ENCODE measurements at places on chromosomes 1 and 21. TPM values are rescaled to one million over a fixed set of nuclear protein-coding genes. Genes with fewer than 3 reads are reported as not detected.

The HPCAL4 gene
- 0.16 TPM for total RNA-seq

The TACSTD2 gene
- 2.7 TPM for total RNA-seq

GRCh38 chr1:93443454-93443853 lies 4.5 kb upstream of the FNBP1L start:
- DNase-seq: no peak

GRCh38 chr1:36161641-36162531 lies 5.9 kb downstream of the MAP7D1 start:
- no peak for DNase-seq

DNA sequence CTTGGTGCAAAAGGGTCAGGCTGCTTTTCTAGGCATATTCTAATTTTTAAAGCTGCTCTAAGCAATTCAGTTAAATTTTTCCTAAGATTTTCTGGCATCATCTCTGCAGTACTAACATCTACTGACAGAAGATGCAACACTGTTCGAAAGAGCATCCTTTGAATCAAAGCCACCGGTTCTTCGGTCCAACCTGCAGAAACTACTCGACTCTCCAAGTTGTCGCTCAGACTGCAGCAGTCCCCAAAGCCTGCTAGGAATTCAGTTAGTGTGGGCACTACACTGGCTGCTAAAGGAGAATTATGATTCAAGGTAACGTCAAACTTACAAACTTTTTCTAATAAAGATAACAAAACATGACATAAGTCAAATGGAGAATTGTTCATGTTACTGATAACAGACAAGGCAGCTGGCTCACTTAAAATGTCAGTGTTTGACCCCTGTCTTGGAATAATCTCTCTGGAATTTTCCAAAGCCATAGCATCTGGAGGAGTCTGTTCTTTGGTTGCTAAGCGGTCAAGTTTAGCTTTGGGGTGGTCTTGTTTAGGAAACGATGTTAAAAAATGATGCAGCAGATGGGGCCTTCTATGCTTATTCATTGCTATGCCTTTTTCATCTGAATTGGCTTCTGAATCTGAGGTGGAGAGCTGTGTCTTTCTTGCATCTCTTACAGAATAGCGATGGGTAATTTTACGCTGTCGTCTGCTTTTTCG lies 56.9 kb downstream of the LYST start:
- DNase-seq: no peak

DNA sequence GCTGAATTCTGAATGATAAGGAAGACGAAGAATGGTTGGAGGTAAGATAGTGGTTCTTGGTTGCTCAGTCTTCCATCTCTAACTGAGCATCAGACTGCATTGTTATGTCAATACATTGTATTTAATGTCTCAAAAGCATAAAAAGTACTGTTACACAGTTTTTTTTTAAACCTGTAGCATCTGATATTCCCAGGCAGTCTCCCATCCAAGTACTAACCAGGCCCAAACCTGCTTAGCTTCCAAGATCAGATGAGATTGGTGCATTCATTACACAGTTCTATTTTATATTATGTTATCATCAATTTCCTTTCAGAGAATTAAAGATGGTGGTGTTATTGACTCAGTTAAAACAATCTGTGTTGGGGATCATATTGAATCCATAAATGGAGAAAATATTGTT lies 48.9 kb downstream of the GIPC2 start:
- DNase-seq: no peak

DNA sequence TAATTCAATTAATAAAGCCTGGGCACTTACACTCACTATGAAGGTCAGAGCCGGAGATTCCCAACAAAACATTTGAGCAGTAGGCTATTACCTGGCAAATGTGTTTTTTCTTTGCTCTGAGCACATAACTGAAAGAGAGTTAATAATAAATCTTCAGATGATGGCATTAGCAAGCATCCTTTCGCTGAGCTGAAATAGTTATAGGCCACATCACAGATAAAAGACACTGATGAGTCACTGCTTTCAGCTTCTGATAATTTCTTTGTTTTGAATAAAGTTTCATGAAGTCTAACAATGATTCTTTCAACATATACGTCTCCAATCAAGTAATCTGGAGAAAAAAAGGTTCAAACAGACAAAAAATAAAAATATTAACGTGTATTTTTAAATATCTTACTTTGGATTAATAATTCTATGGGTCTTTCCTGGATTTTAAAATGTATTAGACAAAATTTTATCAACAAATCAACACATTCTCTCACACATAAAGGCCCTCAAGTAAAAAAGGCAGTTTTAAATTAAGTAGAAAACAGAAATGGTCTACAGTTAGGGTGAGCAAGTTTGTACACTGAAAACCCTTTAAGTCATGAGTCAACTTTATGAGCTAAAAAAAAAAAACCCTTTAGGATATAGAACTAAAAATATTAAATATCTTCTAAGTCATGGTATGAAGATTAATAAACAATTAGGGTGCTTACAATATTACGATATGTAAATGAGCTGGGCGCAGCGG lies 33.1 kb downstream of the LTN1 start:
- DNase-seq: no peak

- no peak for DNase-seq
These were observed 29.9 kb downstream of the DHCR24 start for GRCh38 chr1:54857141-54857540.

DNA sequence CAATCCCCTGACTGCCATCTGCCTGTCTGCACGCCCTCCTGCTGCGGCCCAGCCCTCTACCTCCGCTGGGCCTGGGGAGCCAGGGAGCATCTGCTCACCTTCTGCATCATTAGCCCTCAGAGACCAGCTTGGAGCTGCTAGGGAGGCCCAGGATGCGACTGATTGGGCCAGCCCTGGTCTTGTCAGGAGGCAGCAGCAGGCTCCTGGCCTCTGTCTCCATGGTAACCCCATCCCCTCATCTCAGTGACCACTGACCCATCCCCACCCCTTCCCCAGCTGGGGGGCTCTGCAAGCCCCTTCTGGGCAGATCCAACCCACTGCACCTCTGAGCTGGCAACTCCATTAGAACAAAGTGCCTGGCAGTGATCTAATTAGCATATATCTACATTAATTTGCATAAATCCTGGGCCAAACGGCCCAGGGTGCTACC lies 37.7 kb downstream of the NKAIN1 start:
- DNase-seq: no peak

- DNase-seq: peak; percentile 43
These were observed 27.3 kb upstream of the ZNF362 start for GRCh38 chr1:33228935-33229487.

DNA sequence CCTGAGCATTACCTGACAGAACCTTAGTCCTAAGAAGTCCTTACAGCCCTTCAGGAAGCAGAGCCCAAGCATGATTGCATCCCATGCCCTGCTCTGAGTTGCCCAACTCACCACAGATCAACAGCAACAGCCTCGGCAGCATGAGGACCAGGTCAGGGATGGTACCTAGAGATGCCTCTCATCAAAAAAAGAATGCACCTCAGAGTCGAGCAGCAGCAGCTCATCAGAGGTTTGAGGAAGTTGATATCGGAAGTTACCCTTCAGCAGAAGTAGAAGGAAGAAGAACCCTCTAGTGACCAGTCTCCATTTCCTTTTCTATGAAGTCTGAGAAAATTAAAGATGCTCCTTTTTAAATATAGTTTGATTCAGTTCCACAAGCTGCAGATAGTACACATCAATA lies at the start of gene FCRL1:
Gene FCRL1, minus strand, starts transcription at position 225 of the 400 bp plus-strand sequence. Its CDS starts 83 bp downstream, at position 142.
- no peak for DNase-seq

DNA sequence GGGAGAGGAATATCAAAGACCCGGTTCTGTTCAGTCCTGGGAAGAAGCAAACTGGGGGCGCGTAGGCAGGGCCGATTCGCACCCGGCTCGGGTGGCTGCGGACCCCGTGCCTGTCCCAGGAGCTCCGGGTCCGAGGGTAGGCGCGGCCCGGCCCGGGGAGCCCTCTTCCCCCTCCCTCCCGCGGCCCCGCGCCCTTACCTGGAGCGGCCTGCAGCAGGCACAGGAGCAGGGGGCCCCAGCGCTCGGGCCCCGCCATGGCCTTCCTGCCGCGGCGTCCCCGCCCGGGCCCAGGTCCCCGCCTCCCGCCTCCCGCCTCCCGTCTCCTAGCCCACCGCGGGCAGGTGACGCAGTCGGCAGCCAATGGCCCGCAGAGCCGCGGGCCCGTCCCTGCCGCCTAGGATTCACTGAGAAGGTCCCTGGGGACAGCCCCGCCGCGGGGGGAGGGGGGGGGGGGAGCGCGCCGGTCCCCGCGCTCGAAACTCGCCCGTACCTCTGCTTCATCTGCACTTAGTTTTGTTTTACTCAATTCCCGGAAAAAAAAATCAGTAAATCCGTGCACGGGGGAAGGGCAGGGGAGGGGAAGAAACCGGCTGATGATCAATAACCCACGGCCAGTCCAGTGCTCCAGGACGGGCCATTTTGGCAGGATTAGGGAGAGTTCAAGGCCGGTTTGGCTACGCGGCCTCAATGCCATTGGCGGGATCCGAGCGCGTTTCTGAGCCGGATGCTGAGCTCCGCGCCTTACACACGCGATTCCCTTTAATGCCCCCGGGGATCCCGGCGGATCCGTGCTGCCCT lies at the start of gene IFNLR1:
Gene IFNLR1, minus strand, starts transcription at position 297 of the 798 bp plus-strand sequence. Its CDS starts 41 bp downstream, at position 256.
- no peak for DNase-seq

- DNase-seq: no peak
These were observed 550 bp downstream of the ARHGEF16 start for GRCh38 chr1:3454811-3455618.

DNA sequence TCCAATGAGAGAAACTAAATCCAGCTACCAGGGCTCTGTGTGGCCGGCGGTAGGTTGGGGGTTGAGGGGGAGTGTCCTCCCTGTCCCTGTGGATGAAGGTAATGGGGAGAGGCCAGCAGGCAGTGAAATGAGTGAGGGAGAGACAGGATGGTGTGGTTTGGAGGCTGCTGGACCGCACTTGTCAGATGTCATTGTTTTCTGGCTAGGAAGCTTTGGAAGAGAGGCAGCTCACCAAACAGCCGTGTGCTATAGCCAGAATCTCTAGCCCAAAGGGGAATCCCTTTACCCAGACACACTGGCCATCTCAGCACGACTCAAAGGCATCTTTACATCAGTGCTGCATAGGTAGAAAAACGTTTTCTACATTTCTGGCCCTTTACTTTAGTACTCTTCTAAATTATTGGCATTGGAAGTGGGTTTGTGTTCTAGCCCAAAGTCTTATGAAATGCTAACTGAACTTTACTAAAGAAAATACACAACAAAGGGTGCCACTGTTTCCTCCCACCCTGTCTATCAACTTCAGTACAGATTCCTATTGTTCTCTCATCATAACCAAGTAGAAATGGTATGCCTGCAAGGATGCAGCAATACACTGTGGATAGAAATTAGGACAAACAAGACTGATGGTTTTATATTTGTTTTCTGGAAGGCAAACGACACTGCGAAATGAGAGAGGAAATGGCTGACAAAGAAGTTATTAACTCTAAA lies 95.9 kb upstream of the COA6 start:
- DNase-seq: no peak

DNA sequence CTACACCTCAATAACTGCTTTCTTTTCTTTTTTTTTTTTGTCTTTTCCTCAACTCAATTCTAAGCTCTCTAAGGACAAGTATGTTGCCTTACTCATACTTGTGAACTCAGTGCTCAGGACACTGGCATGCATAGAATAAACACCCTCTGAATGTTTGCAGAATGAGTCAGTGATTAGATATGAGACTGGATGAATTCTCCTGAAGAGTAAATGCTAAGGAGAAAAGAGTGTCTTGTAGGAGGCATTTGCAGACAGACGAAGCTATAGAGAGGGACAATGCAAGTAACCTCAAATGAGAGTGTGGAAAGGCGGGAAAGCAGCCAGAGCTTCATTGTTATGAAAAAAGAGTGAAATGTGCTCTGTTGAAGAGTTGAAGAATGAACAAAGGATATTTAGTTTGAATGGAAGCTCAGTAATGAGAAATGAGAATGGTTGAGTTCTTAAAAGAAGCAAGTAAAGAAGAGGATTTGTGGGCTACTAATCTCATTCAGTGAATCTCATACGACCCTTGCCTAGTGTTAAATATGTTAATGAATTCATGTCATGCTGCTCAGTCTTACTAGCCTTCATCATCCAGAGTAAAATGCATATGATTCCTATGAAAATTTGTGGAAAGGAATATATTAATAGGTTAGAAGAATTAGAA lies 166.1 kb upstream of the DPYD start:
- no peak for DNase-seq

DNA sequence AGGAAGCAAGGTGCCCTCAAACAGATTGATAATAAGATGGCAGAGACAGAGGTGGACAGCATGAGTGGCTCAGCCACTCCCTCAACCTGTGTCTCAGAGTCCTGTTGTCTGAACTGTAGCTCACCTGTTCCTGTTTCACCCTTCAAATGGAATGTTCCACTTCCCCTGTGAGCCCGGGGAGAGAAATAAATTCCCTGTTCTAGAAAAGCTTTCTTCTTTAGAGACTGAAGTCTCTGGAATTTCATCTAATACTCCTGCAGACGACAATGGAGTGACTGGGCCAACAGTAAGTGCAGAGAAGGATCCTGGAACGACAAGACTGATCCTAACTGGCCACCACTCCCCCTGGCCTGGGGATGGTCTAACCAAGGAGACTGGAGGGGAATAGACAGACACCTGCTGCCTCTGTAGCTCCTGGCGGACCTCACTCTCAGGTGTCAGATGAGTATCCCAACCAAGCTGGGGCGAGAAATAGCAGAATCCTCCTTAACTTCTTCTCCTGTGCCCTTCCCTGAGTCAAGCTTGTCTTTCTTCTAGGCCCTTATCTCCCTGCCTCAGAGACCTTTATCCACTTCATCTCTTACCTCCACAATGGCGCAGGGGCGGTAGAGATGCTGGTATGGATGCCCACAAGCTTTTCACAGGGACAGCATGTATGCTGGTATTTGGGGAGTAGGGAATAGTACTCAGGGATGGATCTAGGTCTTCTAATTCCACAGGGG lies 45.4 kb downstream of the PLEKHA6 start:
- DNase-seq: no peak

GRCh38 chr1:244248426-244248825 lies 197.3 kb downstream of the ZBTB18 start:
- DNase-seq: no peak

DNA sequence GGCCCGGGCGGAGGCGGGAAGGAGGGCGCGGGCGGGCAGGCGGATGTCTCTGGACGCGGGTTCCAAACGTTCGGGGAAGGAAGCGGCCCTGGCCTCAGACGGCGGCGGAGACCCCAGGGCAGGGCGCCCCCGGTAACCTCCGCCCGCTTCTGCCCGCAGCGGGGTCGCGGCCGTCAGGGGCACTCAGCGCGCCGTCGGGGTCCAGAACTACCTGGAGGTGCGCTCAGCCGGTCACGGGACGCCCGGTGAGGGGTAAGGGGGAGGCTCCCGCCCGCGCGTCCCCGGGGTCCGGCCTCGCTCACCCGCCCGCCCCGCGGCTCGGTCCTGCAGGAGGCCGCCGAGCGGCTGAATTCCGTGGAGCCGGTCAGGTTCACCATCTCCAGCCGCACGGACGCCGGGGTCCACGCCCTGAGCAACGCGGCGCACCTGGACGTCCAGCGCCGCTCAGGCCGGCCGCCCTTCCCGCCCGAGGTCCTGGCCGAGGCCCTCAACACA lies 406 bp downstream of the PUSL1 start:
- no peak for DNase-seq

The SH2D1B gene
- 0.12 TPM for total RNA-seq

- no peak for DNase-seq
These were observed 260.3 kb upstream of the PLD5 start for GRCh38 chr1:242784807-242785206.

DNA sequence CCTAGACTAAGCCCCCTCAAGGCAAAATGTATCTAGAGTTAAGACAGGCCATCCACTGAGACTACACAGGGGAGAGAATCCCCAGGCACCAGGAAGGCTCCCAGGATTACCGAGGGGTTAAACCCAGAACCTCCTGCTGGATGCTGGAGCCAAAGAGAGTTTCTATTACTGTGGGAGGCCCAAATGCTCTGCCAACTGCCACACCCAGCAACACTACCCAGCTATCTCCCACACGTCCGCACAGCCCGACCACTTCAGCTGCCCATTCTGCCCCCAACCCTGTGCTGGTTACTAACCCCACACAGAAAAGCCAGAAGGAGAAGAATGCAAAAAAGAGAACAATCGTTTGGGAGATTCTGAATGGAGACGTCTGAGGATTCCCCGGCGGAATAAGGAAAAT lies 63.6 kb downstream of the CD46 start:
- DNase-seq: no peak

Measured in omental fat pad (tissue), 4 donors.